ENCODE measurements at places on chromosomes 2 and 18. TPM values are rescaled to one million over a fixed set of nuclear protein-coding genes. Genes with fewer than 3 reads are reported as not detected.
A peak's percentile ranks its signal among the peaks of the same experiment; 100 is the strongest.

- DNase-seq: no peak
Measured at GRCh38 chr2:152406119-152406835, 71.3 kb downstream of the FMNL2 start.

GRCh38 chr2:2847209-2847676 lies 516.2 kb upstream of the MYT1L start:
- DNase-seq: no peak

DNA sequence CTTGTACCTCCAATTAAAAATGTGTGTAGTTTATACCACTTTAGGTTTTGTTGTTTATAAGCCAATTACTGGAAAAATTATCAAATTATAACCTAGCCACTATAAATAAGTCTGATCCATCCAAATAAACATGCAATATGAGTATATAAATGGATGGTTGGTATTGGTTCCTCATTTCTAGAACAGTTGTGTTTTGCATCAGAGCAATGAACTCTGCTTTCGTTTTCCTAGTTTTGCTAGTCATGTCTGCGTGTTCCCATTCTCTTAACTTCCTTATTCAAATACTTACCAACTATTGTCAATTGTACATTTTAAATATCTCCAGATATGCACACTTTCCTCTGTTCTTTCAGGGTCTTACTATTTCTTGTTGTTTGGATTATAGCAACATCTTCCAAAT lies 641.7 kb downstream of the NR4A2 start:
- DNase-seq: peak; percentile 45

DNA sequence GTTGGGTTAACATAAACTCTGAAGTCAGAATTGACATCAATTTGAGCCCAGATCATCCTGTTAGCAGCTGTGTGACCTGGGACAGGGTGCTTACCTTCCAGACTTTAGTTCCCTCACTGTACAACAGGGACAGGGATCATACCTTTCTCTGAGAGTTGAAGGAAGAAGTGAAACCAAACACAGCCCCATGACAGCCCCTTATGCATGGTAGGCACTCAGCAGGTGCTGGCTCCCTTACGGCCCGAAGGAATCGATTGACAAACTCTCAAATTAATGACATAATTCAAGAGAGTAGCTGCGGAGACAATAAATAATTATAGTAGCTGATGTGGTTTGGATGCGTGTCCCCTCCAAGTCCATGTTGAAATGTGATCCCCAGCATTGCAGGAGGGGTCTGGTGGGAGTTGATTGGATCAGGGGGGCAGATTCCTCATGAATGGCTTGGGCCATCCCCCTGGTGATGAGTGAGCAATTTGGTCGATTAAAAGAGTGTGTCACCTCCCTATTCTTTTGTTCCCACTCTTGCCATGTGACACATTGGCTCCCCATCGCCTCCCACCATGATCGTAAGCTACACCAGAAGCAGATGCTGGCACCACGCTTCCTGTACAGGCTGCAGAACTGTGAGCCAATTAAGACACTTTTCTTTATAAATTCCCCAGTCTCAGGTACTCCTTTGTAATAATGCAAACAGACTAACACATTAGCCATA lies 72.4 kb downstream of the ODC1 start:
- DNase-seq: peak; percentile 94

DNA sequence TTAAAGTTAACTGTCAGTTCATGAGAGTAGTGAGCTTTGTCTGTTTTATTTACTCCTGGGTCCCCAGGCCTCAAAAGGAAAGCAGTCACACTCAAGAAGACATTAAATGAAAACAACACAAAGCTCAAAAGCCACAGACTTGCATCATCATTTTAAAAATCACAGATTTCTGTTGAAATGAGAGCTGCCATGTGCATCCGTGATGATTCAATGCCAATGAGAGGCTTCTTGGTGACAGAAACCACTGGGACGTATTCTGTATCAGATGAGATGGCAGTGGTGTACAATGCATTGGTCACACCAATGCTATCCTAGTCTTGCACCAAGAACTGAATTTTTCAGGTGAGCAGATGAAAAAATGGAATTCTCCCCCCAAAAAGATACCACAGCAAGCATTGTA lies 204.8 kb downstream of the ANAPC1 start:
- DNase-seq: no peak

- DNase-seq: no peak
Measured at GRCh38 chr2:27831279-27832050, 58.7 kb downstream of the RBKS start.

DNA sequence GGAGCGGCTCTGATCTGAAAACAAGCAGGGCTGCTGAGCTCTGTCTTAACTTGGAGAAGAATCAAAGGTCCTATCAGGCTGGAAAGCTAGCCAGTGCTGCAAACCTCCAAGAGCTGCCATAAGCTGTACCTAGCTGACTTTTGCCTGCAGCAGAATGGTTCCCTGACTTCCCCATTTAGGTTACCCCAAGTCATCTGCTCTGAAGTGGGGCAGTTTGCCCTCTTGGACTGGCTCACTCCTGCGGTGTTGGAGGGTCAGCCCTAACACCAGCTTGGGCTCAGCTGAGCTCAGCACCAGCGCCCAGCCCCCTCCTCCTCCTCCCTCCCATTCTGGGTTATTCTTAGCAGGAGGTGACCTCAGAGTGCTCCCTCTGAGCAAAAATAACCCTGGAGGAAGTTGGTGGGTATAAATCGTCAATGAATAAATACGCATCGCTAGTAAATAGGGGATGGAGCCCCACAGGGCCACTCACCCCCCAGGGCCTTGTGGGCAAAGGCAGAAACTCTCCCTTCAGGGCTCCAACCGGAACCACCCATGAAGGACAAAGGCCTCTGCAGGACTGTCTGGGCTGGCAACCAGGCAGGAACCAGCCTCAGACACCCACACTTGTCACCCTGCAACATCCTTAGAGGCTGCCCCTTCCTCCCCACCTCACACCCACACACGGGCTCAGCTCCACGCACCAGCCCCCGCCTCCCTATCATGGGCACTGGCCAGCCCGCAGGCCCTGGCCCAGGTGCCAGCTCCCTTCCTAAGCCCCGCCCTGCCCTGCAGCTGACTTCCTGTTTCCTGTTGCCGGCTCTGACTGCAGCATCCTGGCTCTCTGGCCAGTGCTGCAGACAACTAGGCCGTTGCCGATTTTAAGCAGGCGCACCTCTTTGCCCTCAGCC lies 46.9 kb downstream of the DNMT3A start:
- peak; percentile 78 for DNase-seq

The GAD1 gene
- total RNA-seq: 3.2 TPM

The MBD2 gene
- 9.2 TPM for total RNA-seq

The GRHL1 gene
- 0.54 TPM for total RNA-seq

The MAL gene
- total RNA-seq: 0.54 TPM

The CABYR gene
- not detected for total RNA-seq
